Uterine smooth muscle cell (primary cell): ENCODE measurements at places on chromosomes 7 and 10. TPM values are rescaled to one million over a fixed set of nuclear protein-coding genes. Genes with fewer than 3 reads are reported as not detected.

The TEX36 gene
- not detected in 2 replicates for total RNA-seq

The CH25H gene
- 0.25 TPM in 1 of 2 replicates, not detected in the other for total RNA-seq

The GJD4 gene
- total RNA-seq = 0.12 TPM in 1 of 2 replicates, not detected in the other

The CALML3 gene
- total RNA-seq = not detected in 2 replicates

The HEPACAM2 gene
- total RNA-seq = 0.11 TPM in 1 of 2 replicates, not detected in the other

The CRTAC1 gene
- total RNA-seq = not detected in 2 replicates
